Inflammatory macrophage (primary cell): ENCODE measurements at places on chromosomes 3 and 15.

- no peak for DNase-seq
These were observed 392.0 kb upstream of the RORA start for GRCh38 chr15:61621146-61621545.

DNA sequence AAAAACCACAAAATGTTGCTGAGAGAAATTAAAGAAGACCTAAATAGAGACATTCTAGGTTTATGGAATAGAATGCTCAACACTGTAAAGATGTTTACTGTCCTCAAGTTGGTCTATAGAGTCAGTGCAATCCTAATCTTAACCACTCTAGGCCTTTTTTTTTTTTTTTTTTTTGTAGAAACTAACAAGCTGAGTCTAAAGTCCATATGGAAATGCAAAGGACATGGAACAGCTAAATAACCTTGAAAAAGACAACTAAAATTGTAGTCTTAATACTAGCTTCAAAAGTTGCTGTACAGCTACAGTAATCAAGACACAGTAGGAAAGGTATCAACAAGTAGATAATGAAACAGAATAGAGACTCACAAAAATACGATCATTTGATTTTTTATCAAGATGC, 32.9 kb downstream of the CDV3 start:
- DNase-seq, result no peak

DNA sequence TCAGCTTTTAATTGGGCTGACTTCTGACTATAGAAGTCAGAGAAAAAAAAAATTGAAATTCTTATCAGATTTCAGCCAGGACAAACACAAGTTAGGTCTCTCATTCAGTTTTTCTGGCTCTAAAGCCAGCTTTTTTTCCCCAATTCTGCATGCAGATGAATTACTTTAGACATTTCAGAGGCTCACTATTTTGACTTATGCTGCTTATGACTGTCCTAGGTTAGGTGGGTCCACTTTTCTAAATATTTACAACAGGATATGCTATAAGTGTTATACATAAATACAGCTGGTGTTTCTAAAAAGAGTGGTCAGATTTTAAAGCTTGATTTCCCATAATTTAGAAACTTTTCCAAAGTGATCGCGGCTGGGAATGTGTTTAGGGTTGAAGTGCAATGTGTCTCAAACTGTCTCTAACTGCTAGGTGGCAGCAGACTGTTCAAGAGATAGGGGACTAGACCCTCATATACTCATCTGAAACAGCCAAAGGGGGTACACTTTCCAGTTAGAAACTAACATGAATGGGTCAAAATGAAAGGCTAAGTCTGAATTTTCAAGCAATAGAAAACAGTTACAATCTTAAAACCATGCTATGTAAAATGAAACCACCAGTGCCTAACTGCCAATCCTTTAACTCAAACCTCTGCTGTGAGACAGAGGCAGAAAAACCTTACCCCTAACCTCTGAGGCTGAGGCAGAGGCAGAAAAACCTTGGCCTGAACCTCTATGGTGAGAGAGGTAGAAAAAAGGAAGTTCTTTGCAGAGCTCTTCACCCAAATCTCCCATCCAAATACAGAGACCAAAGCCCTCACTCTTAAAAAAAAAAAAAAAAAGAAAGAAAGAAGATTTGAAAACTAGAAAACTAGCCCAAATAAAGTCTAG, 596.0 kb downstream of the NTRK3 start:
- no peak for DNase-seq

DNA sequence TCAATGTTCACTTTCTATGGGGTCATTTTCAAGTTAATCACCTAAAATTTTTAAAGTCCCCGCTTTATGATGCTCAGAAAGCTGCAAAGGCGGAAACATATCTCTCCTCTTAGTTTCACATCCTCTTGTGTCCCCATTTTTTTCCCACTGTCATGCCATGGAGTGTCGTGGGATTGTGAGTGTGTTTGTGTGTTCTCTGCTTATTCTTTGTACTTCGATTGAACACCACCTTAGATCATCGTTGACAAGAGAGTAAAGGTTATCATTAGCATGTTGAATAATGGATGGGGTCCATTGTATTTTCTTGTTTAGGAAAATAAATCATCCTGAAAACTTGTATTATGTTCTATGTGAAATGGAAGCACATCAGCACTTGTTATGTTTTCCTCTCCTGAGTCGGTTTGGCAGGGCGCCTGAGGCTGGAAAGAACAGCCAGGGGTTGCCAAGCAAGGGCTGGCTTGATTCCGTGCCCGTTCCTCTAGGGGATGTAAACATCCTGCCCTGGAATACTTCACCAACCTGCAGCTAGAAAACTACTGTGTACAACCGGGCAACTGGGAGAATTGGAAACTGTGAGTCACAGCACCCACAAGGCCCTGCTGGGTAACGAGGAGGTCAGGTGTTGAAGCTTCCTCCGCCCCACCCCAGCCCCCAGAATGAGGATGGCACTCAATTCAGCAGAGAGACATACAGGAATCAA, 67.2 kb downstream of the EIF4E3 start:
- no peak for DNase-seq

DNA sequence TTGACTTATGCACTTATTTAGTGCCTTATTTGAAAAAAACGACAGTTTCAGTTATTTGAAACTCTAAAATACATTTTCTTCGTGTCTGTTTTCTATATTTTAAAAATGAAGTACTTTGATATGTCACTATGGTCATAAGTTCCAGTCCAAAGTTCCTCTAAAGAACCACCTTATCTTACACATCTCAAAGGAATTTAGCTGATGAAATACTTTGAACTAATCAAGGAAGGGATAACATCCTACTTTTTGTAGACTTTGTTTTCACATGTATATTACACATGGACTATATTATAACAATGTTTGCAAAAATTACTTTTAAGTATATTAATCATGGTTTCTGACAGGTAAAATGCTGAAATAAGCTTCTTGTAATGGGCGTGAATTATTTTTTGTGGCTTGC, 265.8 kb upstream of the ZNF717 start:
- DNase-seq, result no peak

- DNase-seq, result no peak
These were observed 25.9 kb downstream of the CEMIP start for GRCh38 chr15:80804970-80805495.

DNA sequence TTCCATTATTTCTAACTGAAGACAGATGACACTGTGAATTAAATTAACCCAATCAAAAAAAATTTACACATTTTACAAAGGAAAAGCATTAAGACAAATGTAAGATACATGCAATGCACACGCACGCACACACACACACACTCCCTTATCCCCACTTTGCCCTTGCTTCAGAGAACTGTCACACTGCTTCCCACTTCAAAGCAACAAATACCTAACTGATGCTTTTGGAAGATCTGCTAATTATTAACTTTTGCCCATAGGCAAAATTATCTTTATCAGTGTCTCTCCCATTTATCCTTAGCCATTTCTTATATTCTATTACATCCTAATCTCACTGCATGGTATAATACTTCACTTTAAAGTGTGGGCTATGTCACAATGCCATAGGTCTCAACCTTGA, 60.3 kb downstream of the SETD2 start:
- no peak for DNase-seq

DNA sequence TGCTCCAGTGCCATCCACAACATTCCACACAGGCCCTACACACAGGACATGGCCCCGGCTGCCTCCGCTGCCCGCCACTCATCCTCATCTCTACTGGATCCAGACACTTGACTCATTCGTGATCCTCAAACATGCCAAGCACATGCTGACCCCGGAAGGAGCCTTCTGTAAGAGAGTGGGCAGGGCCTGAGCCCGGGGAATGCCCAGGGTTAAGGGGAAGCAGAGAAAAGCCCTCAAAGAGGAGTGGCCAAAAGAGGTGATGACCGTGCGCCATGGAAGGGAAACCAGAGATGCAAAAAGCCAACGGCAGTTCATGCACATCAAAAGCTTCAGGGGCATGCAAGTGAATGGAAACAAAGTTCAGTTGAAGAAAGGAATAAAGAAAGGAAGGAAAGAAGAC, 46.1 kb downstream of the RFTN1 start:
- DNase-seq, result peak; percentile 33

- no peak for DNase-seq
These were observed 245.7 kb upstream of the HES1 start for GRCh38 chr3:193890016-193890897.

DNA sequence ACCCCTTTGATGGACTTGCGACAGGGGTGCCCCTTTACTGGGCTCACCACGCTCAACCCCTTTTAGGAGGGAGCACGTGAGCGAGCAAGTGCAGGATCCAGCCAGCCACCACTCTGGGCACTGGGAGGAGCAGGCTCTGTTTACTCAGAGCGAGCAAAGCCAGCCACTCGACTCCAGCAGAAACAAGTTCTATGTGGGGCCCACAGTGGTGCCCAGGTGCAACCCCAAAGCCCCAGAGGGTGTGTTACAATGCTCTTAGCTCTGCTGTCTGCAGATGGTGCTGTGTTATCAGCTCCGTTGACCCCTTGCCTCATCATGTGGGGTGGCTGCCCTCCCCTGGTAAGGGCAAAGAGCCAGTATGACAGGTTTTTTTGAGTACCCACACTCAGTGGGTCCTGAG, 120.3 kb upstream of the SUCLG2 start:
- DNase-seq, result no peak
